Ureter (tissue), 1 donor: ENCODE measurements at places on chromosomes 13 and 19. TPM values are rescaled to one million over a fixed set of nuclear protein-coding genes. Genes with fewer than 3 reads are reported as not detected.

SAFB gene
- 90.0 TPM for total RNA-seq

LRRC8E gene
- total RNA-seq, result 8.5 TPM

RYR1 gene
- 3.4 TPM for total RNA-seq

SMIM44 gene
- not detected for total RNA-seq

CAMSAP3 gene
- total RNA-seq, result 29.3 TPM

B3GNT8 gene
- 4.6 TPM for total RNA-seq

NLRP5 gene
- total RNA-seq, result not detected

C19orf53 gene
- total RNA-seq, result 78.2 TPM

SHC2 gene
- total RNA-seq, result 27.6 TPM

OR7C1 gene
- not detected for total RNA-seq

LIM2 gene
- not detected for total RNA-seq

NOVA2 gene
- total RNA-seq, result 4.4 TPM
